ENCODE measurements at places on chromosomes 3 and 15.
A peak's percentile ranks its signal among the peaks of the same experiment; 100 is the strongest.

GRCh38 chr3:42224658-42225421 lies 41.1 kb downstream of the CCK start:
- no peak for DNase-seq

GRCh38 chr3:38004415-38005075 lies 14.0 kb downstream of the VILL start:
- no peak for DNase-seq

DNA sequence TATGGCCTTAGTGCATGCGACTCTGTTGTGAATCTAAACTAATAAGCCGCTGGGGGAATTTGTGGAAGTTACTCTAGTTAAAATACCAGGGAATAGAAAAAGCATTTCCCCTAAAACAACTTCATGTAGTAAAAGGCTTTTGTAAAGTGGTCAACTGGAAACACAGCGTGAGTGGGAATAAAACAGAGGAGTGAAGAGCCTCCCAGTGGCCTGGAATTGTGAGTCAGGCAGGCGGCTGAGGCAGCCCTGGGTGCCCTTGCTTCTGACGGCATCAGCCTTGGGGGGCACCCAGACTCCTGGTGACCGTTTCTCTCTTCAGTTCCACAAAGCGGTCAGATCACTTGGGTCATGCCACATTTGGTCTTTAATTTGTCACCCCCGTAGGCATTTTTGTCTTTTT lies 108.4 kb downstream of the GHSR start:
- DNase-seq: no peak

- DNase-seq: no peak
Observed at GRCh38 chr3:24174614-24175013, 229.5 kb downstream of the NR1D2 start.

DNA sequence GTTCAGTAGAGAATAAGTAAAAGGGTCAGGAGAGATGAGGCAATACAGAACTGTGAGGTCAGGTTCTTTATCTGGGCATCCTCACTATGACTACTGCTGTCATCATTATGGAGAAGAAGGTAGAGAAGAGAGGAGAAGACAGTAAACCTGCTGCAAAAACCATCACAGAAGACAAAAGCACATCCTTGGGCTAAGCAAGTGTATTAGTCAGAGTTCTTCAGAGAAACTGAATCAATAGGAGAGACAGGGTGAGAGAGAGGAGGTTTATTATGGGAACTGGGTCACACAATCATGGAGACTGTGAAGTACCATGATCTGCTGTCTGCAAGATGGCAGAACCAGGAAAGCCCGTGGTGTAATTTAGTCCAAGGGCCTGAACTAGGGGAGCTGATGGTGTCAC lies 9.5 kb upstream of the ABHD17C start:
- no peak for DNase-seq

GRCh38 chr15:100169615-100170290 lies 172.0 kb downstream of the ADAMTS17 start:
- DNase-seq: no peak

DNA sequence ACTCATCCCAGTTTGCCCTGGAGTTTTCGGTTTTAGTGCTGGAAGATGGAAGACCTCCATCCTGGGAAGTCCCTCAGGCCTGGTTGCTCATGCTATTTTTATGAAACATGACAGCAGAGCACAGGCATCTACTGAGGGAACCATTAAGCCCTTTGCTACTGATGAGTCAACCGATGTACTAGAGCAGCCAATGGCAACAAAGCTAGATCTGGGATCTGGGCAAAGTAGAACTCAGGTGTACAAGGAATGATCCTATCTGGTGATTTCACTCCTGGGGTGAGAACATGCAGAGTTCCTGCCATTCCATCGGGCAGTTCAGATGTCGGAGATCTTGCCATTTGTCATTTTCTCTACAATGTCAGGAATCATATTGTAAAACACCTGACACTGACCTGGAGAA lies 166.2 kb upstream of the NSMCE3 start:
- DNase-seq: no peak

GRCh38 chr3:106013971-106014370 lies 145.2 kb upstream of the CBLB start:
- peak; percentile 96 for DNase-seq

Data from skeletal muscle cell (primary cell).